KBM-7 (cell line): ENCODE measurements at places on chromosomes 1 and 21.

- peak; percentile 14 for DNase-seq
These were observed 137.5 kb downstream of the GABPA start for GRCh38 chr21:25872271-25872670.

GRCh38 chr21:26473471-26473870 lies 99.6 kb downstream of the CYYR1 start:
- no peak for DNase-seq

GRCh38 chr1:98003442-98003841 lies 82.6 kb upstream of the DPYD start:
- DNase-seq, result no peak

- DNase-seq, result no peak
These were observed 37.0 kb downstream of the SERBP1 start for GRCh38 chr1:67393240-67393639.

DNA sequence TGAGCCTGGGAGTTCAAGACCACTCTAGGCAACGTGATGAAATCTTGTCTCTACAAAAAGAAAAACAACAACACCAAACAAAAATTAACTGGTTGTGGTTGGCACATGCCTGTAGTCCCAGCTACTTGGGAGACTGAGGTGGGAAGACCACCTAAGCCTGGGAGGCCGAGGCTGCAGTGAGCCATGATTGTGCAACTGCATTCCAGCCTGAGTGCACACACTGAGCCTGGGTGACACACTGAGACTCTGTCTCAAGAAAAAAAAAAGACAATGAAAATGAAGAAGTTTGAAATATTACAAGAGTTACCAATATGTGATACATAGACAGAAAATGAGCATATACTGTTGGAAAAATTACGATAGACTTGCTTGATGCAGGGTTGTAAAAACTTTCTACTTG lies 31.9 kb downstream of the PDC start:
- DNase-seq, result no peak

- no peak for DNase-seq
These were observed 363.4 kb downstream of the PDE4B start for GRCh38 chr1:66156144-66156543.
